NCI-H1048 (cell line): ENCODE measurements at places on chromosomes 2 and 18.

GRCh38 chr18:5288517-5288935, 7.0 kb downstream of the ZBTB14 start:
- DNase-seq, result no peak

DNA sequence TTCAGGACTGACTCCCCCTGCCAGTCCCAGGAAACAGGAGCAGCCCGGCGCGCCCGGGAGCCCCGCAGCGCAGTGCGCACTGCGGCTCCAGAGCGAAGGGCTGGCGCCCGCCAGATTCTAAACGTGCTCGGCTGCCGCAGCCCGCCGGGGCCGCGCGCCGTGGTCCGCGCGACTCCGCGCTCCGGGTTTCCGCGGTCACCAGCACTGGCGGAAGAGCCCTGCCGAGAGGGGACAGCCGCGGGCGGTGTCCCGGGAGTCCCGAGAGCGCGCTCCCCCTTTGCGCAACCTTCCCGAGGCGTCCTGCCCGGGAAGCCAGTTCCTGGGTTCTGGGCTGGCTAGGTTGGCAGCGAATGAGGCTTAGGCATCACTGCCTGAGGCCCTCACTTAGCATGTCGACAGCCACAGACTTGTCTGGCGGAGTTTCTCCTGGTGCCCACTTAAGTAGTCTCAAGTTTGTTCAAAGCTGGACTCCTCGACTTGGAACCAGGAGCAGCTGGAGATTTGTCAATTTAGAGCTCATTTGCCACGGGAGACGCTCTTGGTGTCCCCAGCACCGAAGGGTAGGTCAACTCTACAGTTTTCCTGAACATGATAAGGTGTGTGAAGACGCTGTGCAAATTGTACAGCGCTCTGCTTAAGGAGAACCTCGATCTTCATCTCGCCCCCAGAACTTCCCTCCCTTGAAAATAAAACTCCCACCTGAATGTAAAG, 1.5 kb upstream of the VSNL1 start:
- DNase-seq, result peak; percentile 70

DNA sequence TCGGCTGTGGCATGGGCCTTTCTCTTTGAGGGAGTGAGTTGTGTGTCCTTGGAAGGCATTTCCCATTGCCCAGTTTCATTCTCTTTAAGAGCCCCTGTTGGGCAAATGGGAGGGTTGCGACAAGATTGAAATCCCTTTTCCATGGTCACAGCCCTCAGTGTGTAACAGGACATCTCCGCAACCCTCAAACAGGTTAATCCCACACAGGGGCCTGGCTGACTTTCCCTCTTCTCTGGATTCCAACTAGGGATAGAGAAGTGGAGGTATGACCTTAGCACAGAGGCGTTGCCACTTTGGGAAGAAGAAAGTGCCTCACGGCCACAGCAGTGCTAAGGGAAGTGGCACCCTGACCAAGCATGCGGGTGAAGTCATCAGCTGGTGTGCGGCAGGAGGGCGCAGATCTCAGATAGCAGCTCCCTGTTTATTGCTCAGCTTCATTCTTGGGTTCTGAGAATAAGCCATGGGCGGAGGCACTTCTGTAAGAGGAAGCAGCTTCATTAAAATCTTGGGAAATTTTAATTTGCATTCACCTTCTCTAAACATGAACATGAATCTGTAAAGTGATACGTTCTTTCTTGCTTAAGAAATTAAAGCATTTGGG, 256.5 kb downstream of the GBX2 start:
- no peak for DNase-seq

GRCh38 chr2:199303728-199304177, 154.0 kb downstream of the SATB2 start:
- DNase-seq, result no peak
